ENCODE measurements at places on chromosomes 1 and 21.

- no peak for DNase-seq
Measured at GRCh38 chr21:41258617-41259016, 58.0 kb upstream of the FAM3B start.

DNA sequence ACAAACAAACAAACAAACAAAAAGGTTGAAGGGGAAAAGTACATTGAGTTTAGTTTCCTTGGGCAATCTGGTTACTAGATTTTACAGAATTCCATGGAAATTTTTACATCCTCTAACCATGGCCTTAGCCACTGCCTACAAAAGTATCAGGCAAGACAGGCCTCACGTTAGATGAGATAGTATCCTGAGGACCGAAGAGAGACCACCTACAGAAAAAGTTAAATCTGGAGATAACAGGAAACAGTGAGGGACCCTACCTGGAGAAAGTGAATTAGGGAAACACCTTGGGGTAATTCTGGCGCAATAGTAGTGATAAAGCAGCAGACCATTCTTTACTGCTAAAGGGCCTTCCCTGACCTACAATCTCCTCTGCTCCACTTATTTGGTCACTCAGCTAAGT is 8.7 kb downstream of the RAB29 start:
- no peak for DNase-seq

DNA sequence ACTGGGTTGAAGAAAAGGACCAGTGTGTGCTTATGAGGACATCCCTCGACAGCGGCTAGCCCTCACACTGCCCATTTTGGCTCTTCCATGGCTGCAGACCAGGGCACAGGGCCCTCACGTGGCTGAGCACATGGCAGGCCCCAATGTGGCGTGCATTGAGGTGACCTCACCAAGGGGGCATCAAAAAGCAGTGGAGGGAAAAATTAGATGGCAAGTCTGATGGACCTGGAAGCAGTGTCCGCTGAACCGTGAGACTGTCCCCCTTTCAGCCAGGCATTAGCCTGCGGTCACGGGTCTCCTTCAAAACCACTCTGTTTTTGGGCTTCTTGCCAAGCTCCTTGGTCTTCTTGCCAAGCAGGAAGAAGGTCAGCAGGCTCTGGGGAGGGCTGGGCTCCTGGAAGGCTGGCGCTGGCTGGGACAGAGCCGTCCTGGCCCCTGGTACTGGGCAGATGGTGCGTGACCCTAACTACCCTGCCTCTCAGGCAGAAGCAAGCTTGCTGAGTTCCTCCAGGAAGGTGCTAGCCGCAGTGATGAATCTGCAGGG is 30.8 kb downstream of the TRIM67 start:
- no peak for DNase-seq

GRCh38 chr21:37195610-37196009 is 71.5 kb downstream of the VPS26C start:
- no peak for DNase-seq

DNA sequence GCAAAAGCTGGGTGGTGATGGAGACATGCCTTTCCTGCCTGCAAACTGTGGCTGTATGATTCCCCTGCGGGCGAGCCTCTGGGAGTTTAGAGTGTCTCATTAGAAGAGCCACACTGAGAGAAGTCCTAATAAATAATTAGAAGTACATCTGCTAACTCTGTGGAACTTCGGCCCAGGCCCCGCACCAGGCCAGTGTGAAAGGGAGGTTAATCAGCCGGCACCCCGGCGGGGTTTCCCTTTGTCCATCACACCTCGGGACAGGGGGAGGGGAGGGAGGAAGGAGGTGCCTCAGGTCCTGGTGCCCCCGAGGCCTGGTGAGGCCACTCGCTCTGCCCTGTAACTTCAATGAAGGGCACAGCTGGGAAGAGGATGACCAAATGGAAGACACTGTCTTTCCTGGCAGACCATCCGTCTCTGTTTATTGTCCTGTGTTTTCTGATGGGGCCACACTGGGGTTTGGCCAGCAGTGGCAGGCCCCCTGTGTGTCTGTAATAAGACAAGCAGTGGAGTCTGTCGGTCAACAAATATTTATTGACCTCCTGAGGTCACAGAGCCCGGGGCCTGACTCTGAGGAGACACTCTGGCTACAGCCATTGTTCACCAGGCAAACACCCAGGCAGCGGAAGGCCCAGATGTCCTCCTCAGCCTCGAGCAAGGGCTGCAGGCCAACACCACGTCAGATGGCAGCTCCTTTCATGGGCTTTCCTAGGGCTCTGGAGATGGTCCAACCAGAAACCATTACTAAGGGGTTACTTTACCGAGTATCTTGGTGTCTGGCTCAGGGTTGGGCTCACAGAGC is 267.5 kb upstream of the RAB4A start:
- no peak for DNase-seq

- DNase-seq, result no peak
Measured at GRCh38 chr1:11052839-11053757, 6.1 kb upstream of the MASP2 start.
